ENCODE measurements at places on chromosomes 7 and 10.

DNA sequence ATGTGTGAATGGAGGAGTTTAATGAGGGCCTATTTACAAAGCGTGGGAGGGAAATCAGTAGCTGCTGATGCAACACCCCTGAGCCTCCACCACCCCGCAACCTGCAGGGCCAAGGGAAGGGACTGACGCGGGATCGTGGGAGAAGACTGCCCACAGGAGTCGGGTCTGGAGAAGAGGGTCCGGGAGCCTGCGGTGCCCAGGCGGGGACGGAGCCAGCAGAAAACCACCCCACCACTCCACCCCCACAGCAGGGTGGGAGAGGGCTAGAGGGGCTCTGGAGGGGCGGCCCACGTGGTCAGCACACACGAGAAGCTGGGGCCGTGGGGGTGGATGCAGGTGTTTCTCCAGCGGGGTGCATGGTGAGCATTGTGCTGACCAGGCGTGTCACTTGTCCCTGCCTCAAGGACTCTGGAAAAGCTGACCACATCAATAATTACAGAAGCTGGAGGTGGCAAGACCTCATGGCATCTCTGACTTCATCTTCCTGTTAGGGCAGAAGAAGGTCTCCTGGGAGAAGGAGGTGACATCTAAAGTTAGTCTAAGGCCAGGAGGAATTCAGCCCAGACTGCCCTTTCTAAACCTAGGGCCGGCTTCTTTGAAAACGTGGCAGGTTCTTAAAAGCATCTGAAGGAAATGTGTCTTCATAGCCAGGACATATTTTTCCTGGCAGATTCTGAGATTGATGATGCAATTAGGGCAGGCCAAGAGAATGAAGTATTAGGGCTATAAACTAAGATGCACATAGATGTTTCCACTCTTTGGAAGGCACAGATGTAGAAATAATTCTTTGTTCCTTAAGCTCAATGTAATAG, 150.9 kb downstream of the RGS10 start:
- H3K27me3 ChIP-seq: no peaks in the 10 kb centered on the region
- peaks cover 2% of the 10 kb centered on the region for H3K36me3 ChIP-seq
- no peak overlapping the region for H3K27ac ChIP-seq
- no peak overlapping the region for H3K4me3 ChIP-seq

DNA sequence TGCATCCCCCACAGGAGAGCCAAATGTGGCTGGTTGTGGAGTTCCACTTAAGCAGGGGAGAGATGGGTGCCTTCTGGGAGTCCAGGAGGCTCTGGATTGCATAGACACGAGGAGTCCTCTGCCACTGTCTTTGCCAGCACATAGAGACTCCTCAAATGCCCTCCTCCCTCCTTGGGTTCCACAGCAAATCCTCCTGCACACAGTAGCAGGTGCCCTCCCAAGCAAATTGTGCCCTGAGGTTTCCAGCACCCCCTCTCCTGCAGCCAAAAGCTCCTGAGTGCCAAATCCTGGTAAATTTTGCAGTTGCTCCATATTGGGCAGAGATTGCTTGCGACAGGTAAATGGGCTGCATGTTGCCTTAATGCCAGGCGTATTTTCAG, 5.8 kb downstream of the EVX1 start:
- peaks cover 2% of the 10 kb centered on the region for H3K36me3 ChIP-seq
- peaks cover 26% of the 10 kb centered on the region for H3K4me1 ChIP-seq
- no peak for DNase-seq
- H3K27ac ChIP-seq: no peak overlapping the region
- H3K27me3 ChIP-seq: peaks cover 83% of the 10 kb centered on the region

GRCh38 chr10:46090258-46090812, 44.3 kb upstream of the MSMB start:
- peaks cover 20% of the 10 kb centered on the region for H3K4me1 ChIP-seq
- H3K27me3 ChIP-seq: no peaks in the 10 kb centered on the region
- no peaks in the 10 kb centered on the region for H3K36me3 ChIP-seq
- no peak for DNase-seq
- H3K4me3 ChIP-seq: peak overlapping the region; percentile 58
- peak overlapping the region; percentile 57 for H3K27ac ChIP-seq

DNA sequence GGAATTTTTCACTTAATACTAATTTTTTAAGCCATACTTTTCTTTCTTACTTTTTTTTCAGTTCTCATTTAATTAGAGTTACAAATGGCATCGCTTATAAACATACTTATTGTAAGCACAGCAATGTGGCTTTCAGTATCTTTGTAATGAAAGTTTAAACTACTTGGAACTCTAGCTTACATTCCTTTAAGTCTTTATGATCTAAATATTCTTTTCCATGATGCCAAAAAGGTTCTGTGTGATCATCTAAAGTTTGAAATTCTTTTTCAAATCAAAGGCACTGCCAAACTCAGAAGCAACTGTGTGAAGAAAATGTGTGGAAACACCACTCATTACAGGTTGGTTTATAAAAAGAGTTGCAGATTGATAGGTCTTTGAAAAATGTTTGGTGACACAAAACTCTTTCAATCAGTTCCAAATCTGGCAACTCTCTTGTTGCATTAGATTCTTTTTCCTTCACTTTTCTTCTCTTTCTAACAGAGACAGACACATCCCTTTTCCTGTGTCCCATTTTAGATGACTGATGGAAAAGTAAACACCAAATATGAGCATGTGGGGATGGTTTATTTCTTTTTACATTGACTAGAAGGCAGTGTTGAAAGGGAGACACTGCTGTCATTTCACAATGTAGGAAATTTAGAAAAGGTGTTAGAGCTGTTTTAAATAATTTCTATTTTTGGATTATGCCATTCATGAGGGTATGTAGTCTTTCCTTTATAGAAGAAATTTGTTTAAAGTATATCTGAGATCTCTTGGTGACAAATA, 392.3 kb downstream of the SUGCT start:
- H3K36me3 ChIP-seq: no peaks in the 10 kb centered on the region
- no peak overlapping the region for H3K4me3 ChIP-seq
- DNase-seq: no peak
- no peak overlapping the region for H3K27ac ChIP-seq
- H3K4me1 ChIP-seq: no peaks in the 10 kb centered on the region

GRCh38 chr7:11552676-11553296, 279.2 kb downstream of the THSD7A start:
- H3K27me3 ChIP-seq: no peaks in the 10 kb centered on the region
- no peak overlapping the region for H3K4me3 ChIP-seq
- no peaks in the 10 kb centered on the region for H3K4me1 ChIP-seq
- no peak for DNase-seq

- H3K4me3 ChIP-seq: no peak overlapping the region
- no peak for DNase-seq
- no peaks in the 10 kb centered on the region for H3K4me1 ChIP-seq
- H3K36me3 ChIP-seq: no peaks in the 10 kb centered on the region
- H3K27ac ChIP-seq: no peak overlapping the region
- H3K27me3 ChIP-seq: no peaks in the 10 kb centered on the region
These were observed 85.9 kb upstream of the TRIM24 start for GRCh38 chr7:138374119-138374693.

GRCh38 chr7:127820732-127821085, 168.7 kb downstream of the SND1 start:
- no peaks in the 10 kb centered on the region for H3K27me3 ChIP-seq
- H3K36me3 ChIP-seq: peaks cover 2% of the 10 kb centered on the region
- H3K27ac ChIP-seq: peak overlapping the region; percentile 68
- peaks cover 35% of the 10 kb centered on the region for H3K4me1 ChIP-seq
- no peak for DNase-seq

DNA sequence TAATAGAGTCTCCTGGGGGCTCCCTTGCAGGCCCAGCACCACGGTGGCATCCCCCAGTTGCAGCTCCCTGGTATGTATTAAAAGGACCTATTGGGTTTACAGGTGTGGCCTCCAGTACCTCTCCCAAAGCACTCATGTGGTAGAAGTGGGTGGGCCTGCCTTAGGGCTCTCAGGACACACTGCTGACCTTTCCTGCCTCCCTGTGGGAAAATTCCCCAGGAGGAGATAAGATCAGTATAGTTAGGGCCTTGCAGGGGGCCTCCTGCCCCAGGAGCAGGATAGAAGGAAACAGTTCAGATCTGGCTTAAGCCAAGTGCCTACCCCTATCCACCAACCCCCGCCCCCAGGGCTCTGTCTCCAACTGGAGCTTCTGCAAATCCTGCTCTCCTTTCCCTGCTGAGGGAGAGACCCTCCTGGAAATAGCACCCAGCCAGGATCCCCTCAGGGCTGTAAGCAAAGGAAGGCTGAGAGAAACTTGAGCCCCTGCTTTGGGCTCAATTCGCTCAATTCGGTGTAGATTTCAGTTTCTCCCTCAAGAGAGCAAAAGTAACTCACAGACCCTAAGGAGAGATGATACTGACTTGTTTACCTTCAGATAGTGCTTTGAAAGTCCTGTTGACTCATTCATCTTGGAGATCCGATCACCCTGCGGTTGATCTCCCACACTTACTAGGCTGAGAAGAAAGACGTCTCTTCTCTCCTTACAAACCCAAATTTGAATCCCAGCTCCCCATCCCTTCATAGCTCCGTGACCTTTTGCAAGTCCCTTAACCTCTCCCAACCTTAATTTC, 130.6 kb downstream of the WDR11 start:
- DNase-seq: no peak
- H3K4me1 ChIP-seq: no peaks in the 10 kb centered on the region
- H3K27ac ChIP-seq: no peak overlapping the region
- H3K27me3 ChIP-seq: peaks cover 37% of the 10 kb centered on the region

GRCh38 chr10:12500381-12501303, 151.3 kb downstream of the CAMK1D start:
- no peaks in the 10 kb centered on the region for H3K36me3 ChIP-seq
- DNase-seq: no peak
- no peaks in the 10 kb centered on the region for H3K27me3 ChIP-seq
- peak overlapping the region; percentile 79 for H3K27ac ChIP-seq
- H3K4me3 ChIP-seq: peak overlapping the region; percentile 15

DNA sequence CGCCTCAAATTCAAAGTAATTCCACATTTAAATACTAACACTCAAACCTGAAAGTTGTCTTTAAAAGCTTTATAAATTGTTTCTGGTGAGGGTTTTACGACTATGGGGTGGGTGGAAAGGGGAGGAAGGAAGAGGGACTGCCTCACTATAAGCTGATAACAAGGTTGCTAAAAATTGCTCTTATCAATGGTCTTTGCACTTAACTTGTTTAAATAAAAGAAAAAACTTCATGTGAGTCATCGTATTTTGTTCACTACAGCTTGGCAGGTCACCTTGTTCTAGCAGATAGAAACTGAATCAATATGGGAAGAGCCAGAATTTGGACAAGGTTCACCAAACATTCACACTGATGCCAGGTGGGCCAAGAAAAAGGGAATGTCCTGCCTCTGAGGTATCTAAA, 129.2 kb downstream of the TES start:
- DNase-seq: no peak
- H3K4me1 ChIP-seq: peaks cover 4% of the 10 kb centered on the region
- peaks cover 19% of the 10 kb centered on the region for H3K27me3 ChIP-seq
- H3K27ac ChIP-seq: no peak overlapping the region
- no peaks in the 10 kb centered on the region for H3K36me3 ChIP-seq

DNA sequence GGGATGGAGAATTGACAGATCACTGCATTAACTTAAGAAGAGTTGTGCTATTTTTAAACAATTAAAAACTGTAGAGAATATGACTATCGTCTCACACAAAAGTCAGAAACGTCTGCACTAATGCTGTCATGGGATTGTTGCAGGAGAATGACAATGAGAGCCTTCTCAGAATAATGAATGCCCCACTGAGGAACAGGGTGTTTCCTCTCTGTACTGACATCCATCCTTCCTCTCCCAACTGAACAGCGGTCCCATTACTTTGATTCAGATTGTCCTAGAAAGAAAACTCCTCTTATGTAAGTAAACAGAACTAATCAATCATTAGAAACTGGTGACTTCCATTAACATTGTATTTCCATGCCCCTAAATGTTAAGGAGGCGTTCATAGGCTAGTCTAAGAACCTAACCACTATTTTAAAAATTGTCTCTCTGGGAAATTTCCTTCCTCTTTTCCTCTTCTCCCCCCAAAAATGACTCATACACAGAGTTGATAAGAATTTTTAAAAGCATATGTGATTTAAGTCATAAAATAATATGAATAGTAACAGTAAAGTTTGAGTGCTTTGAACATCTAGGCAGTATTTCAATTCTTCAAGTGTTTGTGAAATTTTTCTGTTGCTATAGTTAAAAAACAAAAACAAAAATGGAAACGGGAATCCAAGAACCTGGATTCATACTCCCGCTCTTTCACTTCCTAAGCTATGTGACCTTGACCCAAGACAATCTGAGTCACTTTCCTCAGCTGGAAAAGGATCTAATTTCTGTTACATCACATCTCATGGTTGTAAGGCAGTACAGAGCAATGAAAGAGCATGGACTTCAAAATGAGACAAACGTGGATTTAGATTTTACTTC, 12.7 kb upstream of the MACC1 start:
- no peak overlapping the region for H3K27ac ChIP-seq
- no peak overlapping the region for H3K4me3 ChIP-seq
- DNase-seq: no peak

DNA sequence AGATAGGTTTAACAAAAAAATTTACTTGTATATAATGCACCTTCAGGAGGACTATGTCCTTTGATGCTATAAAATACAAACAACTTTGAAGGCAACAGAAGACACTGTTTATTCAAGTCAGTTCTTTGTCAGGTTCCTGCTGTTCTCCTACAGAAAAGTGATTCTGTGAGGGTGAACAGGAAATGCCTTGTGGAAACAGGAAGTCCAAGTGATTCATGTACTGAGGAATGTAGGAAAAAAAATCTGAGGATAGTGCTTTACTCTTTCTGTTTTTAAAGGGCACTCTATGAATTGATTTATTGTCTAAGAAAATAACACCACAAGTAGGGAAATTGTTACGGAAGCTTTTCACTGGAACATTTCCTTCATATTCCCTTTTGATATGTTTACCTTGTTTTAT, 171.9 kb downstream of the HDAC9 start:
- no peak for DNase-seq
- no peak overlapping the region for H3K27ac ChIP-seq
- H3K4me3 ChIP-seq: no peak overlapping the region

- peaks cover 4% of the 10 kb centered on the region for H3K36me3 ChIP-seq
- no peak overlapping the region for H3K4me3 ChIP-seq
- no peak for DNase-seq
These were observed 13.9 kb downstream of the DNAJC1 start for GRCh38 chr10:21989453-21990154.

DNA sequence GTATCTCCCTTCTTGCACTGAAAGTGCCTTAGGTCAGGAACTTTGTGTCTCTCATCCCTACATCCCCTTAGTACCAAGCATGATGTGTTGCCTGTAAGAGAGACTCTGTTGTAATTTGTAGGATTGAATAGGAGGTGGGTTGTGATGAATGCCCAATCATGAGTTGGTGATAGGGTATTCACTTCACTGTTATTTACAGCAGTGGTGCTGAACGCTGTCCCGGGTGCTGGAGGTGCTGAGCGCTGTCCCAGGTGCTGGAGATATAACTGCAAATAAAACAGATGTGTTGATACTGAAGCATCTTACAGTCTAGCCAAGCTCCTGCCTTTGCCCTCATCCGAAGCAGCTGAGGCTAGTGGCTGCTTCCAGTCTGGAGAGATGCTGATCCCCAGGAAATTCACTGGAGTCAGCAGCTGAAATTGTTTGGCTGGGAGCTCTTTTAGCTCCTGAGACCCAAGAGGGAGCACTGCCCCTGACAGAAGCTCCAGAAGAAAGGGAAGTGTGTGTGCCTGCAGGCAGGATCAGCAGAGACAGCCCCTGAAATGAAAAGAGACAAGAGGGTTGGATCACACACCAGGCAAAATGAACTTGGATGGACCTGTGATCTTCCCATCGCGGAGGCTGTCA, 183.4 kb downstream of the SORCS3 start:
- no peak overlapping the region for H3K4me3 ChIP-seq
- peaks cover 6% of the 10 kb centered on the region for H3K27me3 ChIP-seq
- DNase-seq: no peak
- H3K27ac ChIP-seq: no peak overlapping the region
- H3K4me1 ChIP-seq: no peaks in the 10 kb centered on the region
